Trophoblast cell (in vitro differentiated cells and primary cell): ENCODE measurements at places on chromosomes 6 and 20.
A peak's percentile ranks its signal among the peaks of the same experiment; 100 is the strongest.

DNA sequence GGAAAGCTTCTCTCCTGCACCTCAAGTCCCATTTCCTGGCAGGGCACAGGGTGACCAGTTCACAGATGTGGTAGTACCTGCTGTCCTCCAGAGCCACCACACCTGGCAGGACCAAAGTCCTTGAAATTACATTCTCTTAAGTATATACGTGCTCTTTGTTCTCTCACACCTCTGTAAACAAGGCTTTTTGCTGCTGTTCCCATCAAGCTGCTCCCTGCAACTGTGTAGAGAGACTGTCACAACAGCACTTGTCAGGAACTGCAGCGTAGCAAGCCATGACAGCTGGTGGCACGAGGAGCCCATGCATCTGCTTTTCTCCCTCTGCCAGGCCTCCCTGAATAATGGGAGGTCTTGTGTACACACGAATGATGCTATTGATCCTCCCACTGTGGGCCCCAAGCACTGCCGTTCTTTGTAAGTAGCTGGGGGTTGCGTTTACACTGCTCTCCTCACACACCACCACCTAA is 431.8 kb downstream of the CD83 start:
- no peak for DNase-seq

GRCh38 chr6:20747991-20748390 is 213.7 kb downstream of the CDKAL1 start:
- DNase-seq, result no peak

DNA sequence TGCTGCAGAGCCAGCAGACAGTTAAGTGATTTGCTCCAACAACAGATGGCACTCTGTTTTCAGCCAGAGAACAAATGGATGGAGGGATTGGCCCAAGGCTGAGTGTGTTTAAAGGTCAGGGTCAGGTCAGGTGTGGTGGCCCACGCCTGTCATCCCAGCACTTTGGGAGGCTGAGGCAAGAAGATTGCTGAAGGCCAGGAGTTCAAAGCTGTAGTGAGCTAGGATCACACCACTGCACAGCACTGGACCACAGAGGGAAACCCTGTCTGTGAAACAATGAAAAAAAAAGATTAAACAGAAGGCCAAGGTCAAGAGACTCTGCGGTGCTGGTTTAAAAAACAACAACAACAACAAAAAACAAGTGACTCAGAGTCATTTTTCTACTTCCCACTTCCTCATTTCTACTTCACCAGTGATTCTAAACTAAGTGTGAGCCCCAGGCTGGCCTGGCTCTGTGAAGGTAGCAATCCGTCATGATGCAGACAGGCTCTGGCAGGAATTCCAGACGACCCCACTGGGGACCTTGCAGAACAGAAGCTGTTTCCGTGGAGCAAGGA is 42.5 kb upstream of the ARMC2 start:
- no peak for DNase-seq

- no peak for DNase-seq
These were observed 18.0 kb upstream of the TBC1D22B start for GRCh38 chr6:37239526-37239925.

DNA sequence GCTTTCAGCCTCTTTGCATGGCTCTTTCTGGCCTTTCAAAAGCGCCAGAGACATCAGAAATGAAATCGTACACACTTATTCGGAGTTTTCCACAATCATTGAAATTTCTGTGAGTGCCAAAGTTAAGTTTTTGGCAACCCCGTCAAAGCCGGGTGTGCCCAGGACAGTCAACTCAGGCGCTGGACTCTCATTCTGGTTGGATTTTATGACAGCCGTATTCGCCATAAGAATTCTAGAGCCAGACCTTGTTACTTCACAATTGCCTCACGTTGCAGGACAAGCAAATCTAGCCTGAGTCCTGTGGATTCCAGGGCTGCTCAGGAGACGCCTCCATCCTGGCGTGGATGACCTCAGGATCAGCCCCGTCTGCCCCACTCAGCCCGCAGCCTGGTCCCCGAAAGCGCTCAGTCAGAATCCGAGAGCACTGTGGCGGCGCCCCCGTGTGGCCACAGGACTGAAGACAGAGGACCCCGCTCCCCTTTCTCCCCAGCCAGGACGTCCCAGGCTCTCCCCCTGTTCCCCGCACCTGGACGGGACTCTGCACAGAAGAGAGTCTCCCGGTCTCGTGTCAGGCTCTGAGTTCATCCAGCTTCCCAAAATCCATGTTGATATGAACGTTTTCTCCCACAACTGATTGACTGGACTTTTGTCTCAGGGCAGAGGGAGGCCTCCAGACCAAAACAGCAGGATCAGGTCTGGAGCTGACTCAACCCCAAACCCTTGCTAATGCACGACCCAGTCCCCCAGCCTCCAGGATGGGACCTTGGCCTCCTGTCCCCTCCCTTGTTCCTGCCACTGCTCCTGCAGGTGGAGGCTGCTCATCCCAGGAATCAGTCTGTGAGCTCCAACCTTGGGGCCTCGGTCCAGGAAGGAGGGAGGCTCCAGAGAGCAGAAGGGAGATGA is 38.2 kb downstream of the MICA start:
- DNase-seq, result peak; percentile 27

GRCh38 chr6:34027445-34027936 is 118.4 kb downstream of the GRM4 start:
- DNase-seq, result peak; percentile 42

DNA sequence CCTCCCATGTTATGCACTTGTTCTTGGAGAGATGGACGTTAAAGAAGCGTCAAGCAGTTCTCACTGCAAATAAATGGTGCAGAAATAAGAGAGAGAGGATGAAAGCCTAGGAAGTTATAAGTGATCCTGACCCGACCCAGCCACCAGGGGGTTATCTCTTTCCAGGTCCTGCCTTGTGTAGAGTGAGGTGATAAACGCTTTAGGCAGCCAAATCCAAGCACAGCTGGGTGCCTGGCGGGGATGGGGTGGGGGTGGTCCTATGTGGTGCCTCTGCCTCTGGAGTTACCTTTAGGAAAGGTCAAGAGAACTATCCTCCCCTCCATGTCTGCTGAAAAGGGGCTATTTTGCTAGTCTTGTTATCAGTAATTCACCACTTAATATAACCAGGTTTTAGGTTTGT is 9.2 kb upstream of the TFAP2A start:
- no peak for DNase-seq

- no peak for DNase-seq
These were observed 9.2 kb downstream of the ADAM33 start for GRCh38 chr20:3672547-3673171.

GRCh38 chr20:54220722-54221121 is 12.8 kb downstream of the PFDN4 start:
- no peak for DNase-seq

- no peak for DNase-seq
These were observed 8.6 kb upstream of the HECA start for GRCh38 chr6:139126255-139126654.

DNA sequence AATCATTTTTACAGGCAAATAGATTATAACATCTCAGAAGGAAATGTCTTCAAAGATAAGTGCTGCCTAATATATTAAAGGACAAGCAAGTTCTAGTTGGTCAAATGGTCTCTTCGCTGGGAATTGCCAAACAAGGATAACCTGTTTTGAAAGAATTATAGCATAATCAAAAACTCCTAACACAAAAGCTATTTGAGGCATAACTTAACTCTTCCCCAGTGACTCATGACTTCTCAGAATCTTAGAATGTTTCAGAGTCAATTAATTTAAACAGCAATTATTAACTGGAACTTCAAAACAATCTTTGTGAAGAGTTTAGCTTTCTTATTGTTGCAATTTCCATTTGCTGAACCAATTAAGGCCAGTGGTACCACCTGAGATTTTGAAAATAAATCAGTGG is 126.6 kb downstream of the MTFR2 start:
- peak; percentile 19 for DNase-seq

DNA sequence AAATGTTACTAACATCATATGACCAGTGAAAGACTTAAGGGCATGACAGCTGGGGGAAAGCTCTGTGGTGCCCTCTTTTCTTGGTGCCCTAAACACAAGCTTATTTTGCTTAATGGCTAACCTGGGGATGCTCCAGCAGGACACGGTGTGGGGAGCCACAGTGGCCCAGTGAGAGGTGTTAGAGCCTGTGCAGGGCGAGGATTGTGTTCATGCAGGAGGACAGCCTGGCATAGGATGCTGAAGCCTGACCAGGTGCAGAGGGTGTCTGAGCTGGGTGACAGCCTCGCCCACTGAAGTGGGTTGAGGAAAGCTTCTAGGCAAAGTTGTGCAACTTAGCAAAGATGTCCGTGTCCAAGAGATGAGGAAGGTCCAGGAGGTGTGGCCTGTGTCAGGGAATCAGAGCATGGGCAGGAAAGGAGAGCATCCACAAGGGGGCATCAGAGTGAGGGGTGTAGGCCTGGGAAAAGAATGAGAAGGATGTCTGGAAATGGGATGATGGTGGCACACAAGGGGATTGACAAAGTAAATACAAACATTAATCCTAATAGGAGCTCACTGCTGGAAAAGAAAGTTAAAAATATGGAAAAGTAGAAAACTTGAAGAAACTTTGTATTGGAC is 33.9 kb downstream of the SLC17A4 start:
- DNase-seq, result peak; percentile 27

DNA sequence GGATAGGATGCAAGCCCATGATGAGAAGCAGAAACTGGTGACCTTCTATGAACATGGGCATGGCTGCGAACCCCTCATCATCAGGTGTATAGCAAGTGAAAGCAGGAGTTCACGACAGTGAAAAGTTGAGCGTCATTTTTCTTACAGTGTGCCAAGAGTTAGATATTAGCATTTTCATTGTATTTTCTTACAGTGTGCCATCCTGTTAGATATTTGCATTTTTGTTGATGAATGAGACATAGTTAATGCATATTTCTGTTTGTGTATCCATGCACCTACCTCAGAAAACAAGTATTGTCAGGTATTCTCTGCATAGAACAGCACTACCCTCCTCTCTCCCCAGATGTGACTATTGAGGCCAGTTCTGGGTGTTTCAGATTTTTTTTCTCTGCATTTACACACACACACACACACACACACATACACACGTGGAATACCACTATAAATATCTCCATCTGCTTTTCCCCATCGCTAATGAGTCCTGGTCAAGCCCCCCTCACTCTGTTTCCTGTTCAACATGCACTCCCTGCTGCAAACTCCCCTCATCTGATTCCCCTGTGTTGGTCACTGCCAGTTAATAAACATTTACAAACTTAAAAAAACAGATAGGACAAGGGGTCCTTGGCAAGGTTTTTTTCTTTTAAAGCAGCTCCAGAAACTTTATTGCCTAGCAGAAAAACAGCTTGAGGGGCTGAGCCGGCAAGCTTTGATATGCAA is 41.7 kb downstream of the PLN start:
- no peak for DNase-seq
